ENCODE measurements at places on chromosomes 13 and 19. TPM values are rescaled to one million over a fixed set of nuclear protein-coding genes. Genes with fewer than 3 reads are reported as not detected.

- DNase-seq = no peak
Observed at GRCh38 chr19:20640023-20640422, 21.3 kb downstream of the ZNF626 start.

DNA sequence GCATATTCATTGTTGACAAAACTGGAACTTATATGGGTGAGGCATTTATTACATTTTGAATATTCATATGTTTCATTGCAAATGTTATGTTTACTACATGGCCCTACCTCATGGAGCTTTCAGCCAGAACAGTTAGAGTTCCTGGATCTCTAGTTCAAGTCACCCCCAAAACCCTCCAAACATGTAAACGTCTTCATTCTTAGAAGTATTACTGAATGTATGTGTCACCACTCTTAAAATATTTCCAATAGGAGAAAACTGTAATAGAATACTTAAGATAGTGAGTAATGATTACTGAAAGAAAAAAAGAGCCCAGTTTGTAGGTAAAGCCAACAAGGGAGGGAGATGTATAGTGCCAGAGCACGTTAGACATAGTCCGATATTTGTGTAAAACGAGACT is 23.5 kb downstream of the URI1 start:
- DNase-seq = no peak

- no peak for DNase-seq
Observed at GRCh38 chr13:100339411-100339940, 249.1 kb downstream of the GGACT start.

DNA sequence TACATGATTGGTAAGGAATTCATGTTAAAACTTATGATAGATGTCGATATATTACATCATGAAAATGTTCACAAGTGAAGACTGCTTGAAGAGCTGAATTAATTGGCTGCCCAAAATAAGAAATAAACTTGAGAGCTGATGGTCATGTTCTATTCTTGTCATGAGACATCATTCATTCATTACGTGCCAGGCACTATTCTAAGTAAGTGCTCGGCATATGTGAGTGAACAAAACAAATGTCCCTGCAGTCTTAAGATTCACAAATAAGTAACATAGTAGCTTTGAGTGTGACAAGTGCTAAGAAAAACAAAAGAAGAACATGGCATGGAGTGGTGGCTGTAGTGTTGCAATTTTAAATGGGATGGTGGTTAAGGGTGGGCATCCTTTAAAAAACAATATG is 329.3 kb downstream of the SUCLA2 start:
- no peak for DNase-seq

DNA sequence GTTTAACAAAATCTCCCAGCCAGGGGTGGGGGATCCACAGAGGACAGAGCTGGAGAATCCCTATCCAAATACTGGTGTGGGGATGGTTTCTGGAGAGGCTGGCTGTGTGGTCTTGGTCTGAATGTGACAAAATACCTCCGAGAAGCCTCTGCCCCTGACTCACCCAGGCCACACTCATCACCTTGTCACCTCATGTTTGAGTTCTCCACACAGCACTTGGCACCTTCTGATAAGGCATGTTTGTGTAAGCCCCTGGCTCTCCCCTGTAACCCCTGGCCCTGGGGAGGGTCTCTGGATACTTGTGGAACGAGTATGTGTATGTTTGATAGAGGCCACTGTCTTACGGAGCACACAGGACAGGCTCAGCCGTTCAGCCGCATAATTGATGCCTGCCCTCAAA is 14.7 kb downstream of the TECR start:
- DNase-seq = no peak

DNA sequence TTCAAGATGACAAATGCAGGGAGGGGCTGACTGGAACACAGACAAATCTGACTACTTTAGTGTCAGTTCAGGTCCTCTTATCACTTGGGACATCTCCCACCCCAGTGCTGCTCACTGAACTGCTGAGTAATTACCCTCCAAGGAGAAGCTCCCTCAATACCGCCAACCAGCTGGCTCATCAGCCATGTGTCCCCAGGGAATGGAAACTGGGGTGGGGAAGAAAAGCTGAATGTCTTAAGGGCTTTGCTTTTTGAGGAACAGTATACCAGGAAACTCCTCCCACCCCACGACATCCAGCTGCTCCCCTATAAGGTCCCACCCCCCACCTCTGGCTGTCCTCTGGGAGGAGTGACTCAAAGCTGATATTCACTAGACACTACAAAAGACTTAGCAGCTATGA is 2.0 kb downstream of the ZNF823 start:
- peak; percentile 31 for DNase-seq

DNA sequence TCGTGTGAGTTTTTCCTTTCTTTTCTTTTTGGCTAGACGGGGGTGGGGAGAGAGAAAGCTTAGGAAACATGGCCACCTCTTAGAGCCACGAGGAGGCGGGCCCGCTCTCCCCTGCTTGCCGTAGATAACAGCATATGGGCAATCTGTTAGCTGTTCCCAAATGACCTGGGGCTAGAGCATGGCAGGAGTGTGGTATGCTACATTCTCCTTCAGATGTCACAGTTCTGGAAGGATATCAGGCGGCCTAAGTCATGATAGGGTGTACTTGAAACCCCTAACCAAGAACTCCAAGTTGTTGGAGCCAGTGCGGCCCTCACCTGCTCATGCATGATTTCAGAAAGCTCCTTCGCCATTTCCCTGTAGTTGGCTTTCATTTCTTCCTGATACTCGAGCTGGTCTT is 44.3 kb upstream of the SLC15A1 start:
- DNase-seq = no peak

DNA sequence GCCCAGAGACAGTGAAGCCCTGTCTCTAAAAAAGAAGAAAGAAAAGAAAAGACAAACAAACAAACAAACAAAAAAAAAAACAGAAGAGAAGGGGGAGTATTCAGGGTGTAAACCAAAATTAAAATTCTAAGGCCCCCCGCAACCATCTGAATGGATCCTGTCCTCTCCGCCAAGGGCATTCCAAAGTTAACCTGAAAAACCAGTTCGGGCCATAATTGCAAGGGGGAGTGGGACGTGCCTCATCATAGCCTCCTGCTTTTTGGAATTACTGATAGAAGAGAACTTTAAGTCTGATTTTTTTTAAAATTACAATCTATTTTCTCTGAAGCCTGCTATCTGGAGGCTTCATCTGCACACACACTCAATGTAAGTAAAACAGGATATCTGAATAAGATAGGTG is 5.7 kb upstream of the IFNL2 start:
- DNase-seq = no peak

GRCh38 chr13:19794631-19795030 is 11.9 kb upstream of the PSPC1 start:
- DNase-seq = peak; percentile 67

The OR10H1 gene
- not detected for total RNA-seq

The ELANE gene
- total RNA-seq = 1.4 TPM
